ENCODE measurements at places on chromosomes 5 and 9. TPM values are rescaled to one million over a fixed set of nuclear protein-coding genes. Genes with fewer than 3 reads are reported as not detected.

The SMIM3 gene
- 18.9 TPM for total RNA-seq

The PCDHB7 gene
- not detected for total RNA-seq

The SEMA5A gene
- total RNA-seq: 4.1 TPM

The ACTBL2 gene
- total RNA-seq: 0.04 TPM

The PCDHGB3 gene
- total RNA-seq: not detected

The OR1J2 gene
- not detected for total RNA-seq

The ZNF454 gene
- 0.82 TPM for total RNA-seq

The TLE1 gene
- total RNA-seq: 21.4 TPM

The FST gene
- 529 TPM for total RNA-seq

The ANKRD31 gene
- total RNA-seq: 0.10 TPM

The PCDH12 gene
- total RNA-seq: 0.07 TPM

The FBP2 gene
- total RNA-seq: not detected

The ANKRD18A gene
- 6.4 TPM for total RNA-seq

The LCN1 gene
- total RNA-seq: not detected

The NPR3 gene
- not detected for total RNA-seq

The CHD1 gene
- total RNA-seq: 37.0 TPM

The PRR16 gene
- total RNA-seq: not detected

The ATP10B gene
- not detected for total RNA-seq

The ROPN1L gene
- 0.18 TPM for total RNA-seq

The GEMIN5 gene
- total RNA-seq: 25.3 TPM

The PLAC8L1 gene
- total RNA-seq: not detected

The BTNL3 gene
- total RNA-seq: not detected

The KCNV2 gene
- not detected for total RNA-seq

The B4GALT1 gene
- 83.6 TPM for total RNA-seq

The GFI1B gene
- total RNA-seq: not detected

The MRRF gene
- 47.0 TPM for total RNA-seq

The ATOSB gene
- 22.5 TPM for total RNA-seq

The C9orf50 gene
- total RNA-seq: not detected

The CATSPER3 gene
- 0.10 TPM for total RNA-seq

The HNRNPAB gene
- total RNA-seq: 140 TPM

The FREM1 gene
- not detected for total RNA-seq

The SLC6A18 gene
- total RNA-seq: not detected

The MARCOL gene
- not detected for total RNA-seq

The CTNND2 gene
- total RNA-seq: 0.18 TPM

The CEL gene
- total RNA-seq: 0.34 TPM

The DBH gene
- not detected for total RNA-seq

The LECT2 gene
- not detected for total RNA-seq

The SREK1 gene
- total RNA-seq: 40.2 TPM

The TUSC1 gene
- 10.6 TPM for total RNA-seq

The DMGDH gene
- total RNA-seq: 0.07 TPM

The SLC34A1 gene
- not detected for total RNA-seq

The ZDHHC12 gene
- total RNA-seq: 76.8 TPM

The OTP gene
- total RNA-seq: not detected

The CCDC152 gene
- total RNA-seq: 2.8 TPM

The ARID3C gene
- total RNA-seq: 0.07 TPM

The MAP1B gene
- 9.5 TPM for total RNA-seq

The GLDC gene
- total RNA-seq: 1.3 TPM

The PCDHB4 gene
- total RNA-seq: not detected

The GARNL3 gene
- total RNA-seq: 3.0 TPM

The PCDHB9 gene
- total RNA-seq: 0.10 TPM

The FOXD1 gene
- total RNA-seq: 30.9 TPM

The TOMM5 gene
- total RNA-seq: 196 TPM

Measured in foreskin keratinocyte (primary cell).